Natural killer cell treated with Interleukin-12 subunit alpha and Interleukin-12 subunit beta and Interleukin-15 and Interleukin-18, amount 100 ng/mL, for 72 hours (primary cell): ENCODE measurements at places on chromosomes 1 and 21. TPM values are rescaled to one million over a fixed set of nuclear protein-coding genes. Genes with fewer than 3 reads are reported as not detected.
A peak's percentile ranks its signal among the peaks of the same experiment; 100 is the strongest.

Gene HMGCS2
- total RNA-seq = not detected

Gene SUSD4
- not detected for total RNA-seq

Gene PGBD5
- total RNA-seq = not detected

Gene PAQR6
- total RNA-seq = 9.5 TPM

Gene MNDA
- not detected for total RNA-seq

Gene COL6A1
- total RNA-seq = not detected

Gene NTRK1
- 8.1 TPM for total RNA-seq

Gene RPS27
- total RNA-seq = 370 TPM

Gene HCRTR1
- not detected for total RNA-seq

Gene GJC2
- 2.1 TPM for total RNA-seq

Gene CHI3L2
- 30.6 TPM for total RNA-seq

Gene GJA4
- total RNA-seq = 0.86 TPM

DNA sequence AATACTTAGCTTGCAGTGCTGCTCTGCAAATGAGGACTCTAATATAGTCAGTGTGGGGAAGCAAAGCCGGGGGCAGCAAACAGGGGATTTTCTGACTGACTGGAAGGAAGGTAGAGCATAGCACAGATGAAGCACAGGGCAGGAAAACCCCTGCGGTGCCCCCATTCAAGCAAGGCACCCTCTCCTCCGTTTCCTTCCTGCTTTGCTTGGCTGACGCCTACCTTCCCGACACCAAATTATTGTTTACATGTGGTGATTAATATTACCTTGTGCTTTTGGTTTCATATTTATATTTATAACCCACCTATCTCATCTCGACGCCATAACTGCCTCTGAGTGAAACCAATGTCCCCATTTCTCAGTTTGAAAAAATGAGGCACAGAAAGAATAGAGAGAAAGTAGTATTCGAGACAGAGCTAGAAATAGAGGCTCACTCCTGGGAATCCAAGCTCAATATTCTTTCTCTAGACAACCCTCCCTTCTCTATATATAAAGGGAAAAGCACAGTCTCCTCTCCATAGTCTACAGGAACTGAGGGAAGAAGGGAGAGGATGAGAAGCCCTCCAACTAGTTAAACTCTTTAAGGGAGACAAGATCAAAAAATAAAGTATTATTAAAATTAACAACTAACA, 41.3 kb downstream of the PIK3C2B start:
- H3K27ac ChIP-seq = peak overlapping the region; percentile 96
- H3K36me3 ChIP-seq = no peaks in the 10 kb centered on the region

DNA sequence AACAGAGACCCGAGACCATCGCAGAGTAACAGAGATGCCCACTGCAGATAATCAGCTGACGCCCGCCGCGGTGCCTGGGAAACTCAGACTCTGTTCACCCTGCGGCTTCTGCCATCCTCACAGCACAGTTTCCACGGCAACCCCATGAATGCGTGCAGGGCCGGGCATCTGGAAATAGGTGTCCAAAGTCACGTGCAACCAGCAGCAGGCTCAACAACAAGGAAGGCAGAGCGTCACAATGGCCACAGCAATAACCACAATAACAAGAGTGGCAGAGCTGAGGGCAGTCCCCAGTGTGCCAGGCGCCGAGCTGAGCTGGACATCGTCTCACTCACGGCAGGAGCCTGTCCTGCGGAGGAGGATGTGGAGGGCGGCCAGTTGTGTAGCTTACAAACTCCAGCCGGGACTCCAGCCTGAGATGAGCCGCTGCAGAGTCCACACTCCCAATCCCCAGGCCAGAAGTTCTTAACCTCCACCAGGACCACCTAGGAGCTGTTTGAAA, 102.0 kb downstream of the CRYAA start:
- H3K4me3 ChIP-seq = no peak overlapping the region
- peaks cover 3% of the 10 kb centered on the region for H3K27me3 ChIP-seq
- no peak overlapping the region for H3K27ac ChIP-seq
- no peaks in the 10 kb centered on the region for H3K4me1 ChIP-seq
- no peak for DNase-seq

- no peaks in the 10 kb centered on the region for H3K36me3 ChIP-seq
- H3K4me3 ChIP-seq = no peak overlapping the region
- H3K4me1 ChIP-seq = no peaks in the 10 kb centered on the region
- H3K27me3 ChIP-seq = peaks cover 22% of the 10 kb centered on the region
- no peak overlapping the region for H3K27ac ChIP-seq
- no peak for DNase-seq
Measured at GRCh38 chr21:42619841-42620240, 33.6 kb upstream of the PDE9A start.

GRCh38 chr1:165628147-165628822, 2.7 kb upstream of the MGST3 start:
- no peak overlapping the region for H3K4me3 ChIP-seq
- no peak for DNase-seq
- H3K27me3 ChIP-seq = peaks cover 10% of the 10 kb centered on the region
- no peak overlapping the region for H3K27ac ChIP-seq

DNA sequence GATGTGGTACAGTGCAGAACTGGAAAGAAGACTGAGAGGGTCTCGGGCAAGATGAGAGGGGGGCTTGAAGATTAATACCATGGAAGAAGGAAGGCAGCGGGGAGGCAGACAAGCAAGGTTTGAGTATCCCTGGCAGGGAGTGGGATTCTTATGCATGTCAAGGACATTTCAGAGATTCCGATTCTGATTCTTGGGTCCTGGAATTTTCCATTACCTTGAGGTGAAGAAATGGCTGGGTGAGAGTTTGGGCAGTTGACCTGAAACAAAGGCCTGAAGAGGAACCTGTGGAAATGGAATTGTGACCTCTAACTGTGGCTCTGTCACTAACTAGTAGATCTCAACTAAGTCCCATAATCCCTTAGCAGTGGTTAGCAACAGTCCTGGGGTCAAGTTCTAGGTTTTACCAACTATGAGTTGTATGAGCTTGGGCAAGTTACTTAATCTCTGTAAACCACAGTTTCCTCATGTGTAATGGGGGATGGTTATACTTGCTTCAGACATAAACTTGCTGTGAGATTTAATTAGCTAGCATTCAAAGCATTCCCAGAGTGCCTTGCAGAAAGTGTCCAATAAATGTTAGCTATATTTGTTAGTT, 8.6 kb upstream of the ACTN2 start:
- peaks cover 39% of the 10 kb centered on the region for H3K27me3 ChIP-seq
- no peak overlapping the region for H3K4me3 ChIP-seq
- no peaks in the 10 kb centered on the region for H3K36me3 ChIP-seq
- no peak overlapping the region for H3K27ac ChIP-seq

DNA sequence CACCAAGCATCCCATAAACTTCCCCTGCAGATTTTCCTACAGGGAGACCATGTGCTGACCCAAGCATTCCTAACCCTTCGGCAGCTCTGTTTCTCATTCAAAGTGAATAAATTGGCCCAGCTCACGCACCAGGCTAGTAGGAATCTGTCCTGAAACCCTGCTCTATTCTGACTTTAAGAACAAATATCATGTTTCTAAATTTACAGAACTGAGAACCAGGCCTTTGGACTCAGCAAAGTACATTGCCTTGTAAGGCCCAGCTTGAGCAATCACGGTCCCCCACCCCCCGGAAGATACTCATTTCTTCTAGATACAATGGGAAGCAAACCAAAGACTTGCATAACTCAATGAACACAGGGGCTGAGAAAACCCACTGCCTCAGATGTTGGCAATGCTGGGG, 160.1 kb upstream of the NFIA start:
- no peak overlapping the region for H3K27ac ChIP-seq
- no peak for DNase-seq
- no peaks in the 10 kb centered on the region for H3K4me1 ChIP-seq
- peaks cover 3% of the 10 kb centered on the region for H3K27me3 ChIP-seq
- H3K4me3 ChIP-seq = no peak overlapping the region

DNA sequence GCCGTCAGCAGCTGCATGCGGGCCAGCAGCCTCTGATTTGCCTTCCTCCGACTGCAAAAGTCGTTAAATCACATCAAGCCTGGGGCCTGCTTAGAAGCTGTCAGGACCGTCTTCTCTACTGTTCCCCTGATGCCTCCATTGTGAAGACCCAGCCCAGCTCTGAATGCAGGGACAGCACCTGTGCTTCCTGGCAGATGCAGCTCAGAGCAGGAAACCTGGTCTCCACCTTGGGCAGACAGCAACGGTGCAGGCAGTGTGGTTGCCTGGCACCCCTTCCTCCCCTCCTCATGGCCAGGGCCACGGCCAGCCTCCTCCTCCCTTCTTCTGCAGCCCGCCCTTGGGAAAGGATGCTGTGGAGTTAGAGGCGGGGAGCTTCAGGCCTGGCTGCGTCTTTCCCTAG, 92.3 kb upstream of the COL6A1 start:
- H3K27me3 ChIP-seq = peaks cover 12% of the 10 kb centered on the region
- peaks cover 26% of the 10 kb centered on the region for H3K4me1 ChIP-seq
- no peak for DNase-seq
- no peak overlapping the region for H3K4me3 ChIP-seq

DNA sequence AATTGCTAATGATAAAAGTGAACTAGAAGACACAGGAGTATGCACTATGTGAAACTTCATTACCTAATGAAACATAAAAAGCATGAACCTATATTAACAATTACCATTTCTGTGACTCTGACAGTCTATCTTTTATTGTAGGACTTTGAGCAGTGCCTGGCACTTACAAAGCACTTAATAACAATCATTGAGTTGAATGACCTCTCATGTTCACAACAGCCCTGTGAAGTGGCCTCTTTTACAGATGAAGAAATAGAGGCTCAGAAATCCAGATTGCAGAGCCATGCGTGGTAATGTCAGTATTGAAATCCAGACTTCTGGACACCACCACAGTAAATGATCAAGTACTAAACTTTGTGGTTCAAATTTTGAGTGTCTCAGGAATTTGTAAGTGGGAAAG, 326.4 kb downstream of the NTNG1 start:
- no peaks in the 10 kb centered on the region for H3K36me3 ChIP-seq
- no peak overlapping the region for H3K27ac ChIP-seq
- no peaks in the 10 kb centered on the region for H3K4me1 ChIP-seq
- H3K27me3 ChIP-seq = peaks cover 47% of the 10 kb centered on the region
- no peak overlapping the region for H3K4me3 ChIP-seq

GRCh38 chr1:66292944-66293343, 241.0 kb upstream of the SGIP1 start:
- no peak overlapping the region for H3K4me3 ChIP-seq
- H3K27ac ChIP-seq = no peak overlapping the region
- peaks cover 4% of the 10 kb centered on the region for H3K27me3 ChIP-seq

- no peaks in the 10 kb centered on the region for H3K4me1 ChIP-seq
- no peaks in the 10 kb centered on the region for H3K36me3 ChIP-seq
- no peak for DNase-seq
- H3K4me3 ChIP-seq = no peak overlapping the region
Measured at GRCh38 chr1:152673016-152673415, 2.1 kb upstream of the LCE2C start.

- no peak overlapping the region for H3K4me3 ChIP-seq
- H3K27me3 ChIP-seq = no peaks in the 10 kb centered on the region
- no peak for DNase-seq
- peaks cover 7% of the 10 kb centered on the region for H3K36me3 ChIP-seq
Measured at GRCh38 chr1:43443197-43443946, 10.4 kb downstream of the HYI start.

DNA sequence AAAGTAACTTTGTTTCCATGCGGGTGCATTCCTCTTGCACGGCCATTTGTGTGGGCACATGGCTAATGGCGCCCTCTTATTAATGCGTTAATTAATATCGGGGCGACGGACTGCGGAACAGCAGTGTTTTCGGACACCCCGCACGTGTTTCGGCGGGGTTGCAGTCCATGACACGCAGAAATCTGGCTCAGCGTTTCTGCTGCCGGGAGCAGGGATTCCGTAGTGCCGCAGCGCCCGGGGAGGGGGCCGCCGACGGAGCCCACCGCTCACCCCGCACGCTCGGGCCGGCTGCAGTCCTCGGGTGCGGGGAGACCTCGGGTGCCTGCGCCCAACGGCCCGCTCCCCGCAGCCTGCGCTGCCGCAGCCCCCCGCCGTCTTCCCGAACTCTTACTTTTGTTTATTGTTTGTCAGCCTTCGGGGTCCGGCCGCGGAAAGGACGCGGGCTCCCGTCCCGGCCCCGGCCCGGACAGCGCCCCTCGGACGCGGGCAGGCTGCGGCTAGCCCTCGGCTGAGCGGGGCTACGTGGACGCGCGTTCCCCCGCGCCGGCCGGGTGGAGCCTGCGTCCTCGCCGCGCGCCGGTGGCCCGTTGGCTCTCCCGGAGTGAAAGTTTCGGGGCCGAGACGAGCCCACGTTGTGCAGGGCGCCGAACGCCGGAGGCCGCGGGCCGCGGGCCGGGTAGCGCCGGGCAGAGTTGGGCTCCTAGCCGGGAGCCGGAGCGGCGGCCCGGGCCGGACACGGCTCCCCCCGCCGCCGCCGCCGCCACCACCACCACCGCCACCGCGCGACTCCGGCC, 849 bp downstream of the NFIA start:
- peaks cover 42% of the 10 kb centered on the region for H3K4me1 ChIP-seq
- peak overlapping the region; percentile 93 for H3K4me3 ChIP-seq
- H3K27ac ChIP-seq = peak overlapping the region; percentile 62
- no peak for DNase-seq

DNA sequence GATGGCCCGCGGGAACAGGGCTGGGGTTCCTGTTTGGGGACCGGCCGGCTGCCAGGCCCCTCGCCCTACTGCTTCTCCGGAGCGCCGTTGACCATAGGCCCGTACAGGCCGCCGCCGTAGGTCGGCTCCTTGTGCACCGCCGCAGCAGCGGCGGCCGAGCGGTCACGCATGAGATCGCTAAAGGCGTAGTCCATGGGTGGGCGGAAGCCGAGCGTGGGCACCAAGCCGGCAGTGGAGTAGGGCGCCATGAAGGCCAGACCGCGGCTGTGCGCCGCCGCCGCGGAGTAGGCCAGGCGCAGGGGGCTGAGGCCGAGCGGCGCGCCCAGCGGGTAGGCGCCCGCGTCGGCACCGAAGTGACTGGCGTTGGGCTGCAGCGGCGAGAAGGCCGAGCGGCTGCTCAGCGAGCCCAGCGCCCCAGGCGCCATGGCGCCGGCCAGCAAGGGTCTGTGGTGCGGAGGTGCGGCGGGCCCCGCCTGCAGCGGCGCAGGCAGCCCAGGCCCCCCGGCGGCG, 4.6 kb downstream of the DMRTA2 start:
- peaks cover 35% of the 10 kb centered on the region for H3K4me1 ChIP-seq
- no peak overlapping the region for H3K4me3 ChIP-seq
- peaks cover 52% of the 10 kb centered on the region for H3K27me3 ChIP-seq
- peaks cover 12% of the 10 kb centered on the region for H3K36me3 ChIP-seq

GRCh38 chr1:165894591-165894990, 67.2 kb downstream of the UCK2 start:
- H3K36me3 ChIP-seq = peaks cover 12% of the 10 kb centered on the region
- DNase-seq = no peak
- H3K4me3 ChIP-seq = no peak overlapping the region
- no peaks in the 10 kb centered on the region for H3K27me3 ChIP-seq
- no peak overlapping the region for H3K27ac ChIP-seq
- H3K4me1 ChIP-seq = peaks cover 26% of the 10 kb centered on the region

DNA sequence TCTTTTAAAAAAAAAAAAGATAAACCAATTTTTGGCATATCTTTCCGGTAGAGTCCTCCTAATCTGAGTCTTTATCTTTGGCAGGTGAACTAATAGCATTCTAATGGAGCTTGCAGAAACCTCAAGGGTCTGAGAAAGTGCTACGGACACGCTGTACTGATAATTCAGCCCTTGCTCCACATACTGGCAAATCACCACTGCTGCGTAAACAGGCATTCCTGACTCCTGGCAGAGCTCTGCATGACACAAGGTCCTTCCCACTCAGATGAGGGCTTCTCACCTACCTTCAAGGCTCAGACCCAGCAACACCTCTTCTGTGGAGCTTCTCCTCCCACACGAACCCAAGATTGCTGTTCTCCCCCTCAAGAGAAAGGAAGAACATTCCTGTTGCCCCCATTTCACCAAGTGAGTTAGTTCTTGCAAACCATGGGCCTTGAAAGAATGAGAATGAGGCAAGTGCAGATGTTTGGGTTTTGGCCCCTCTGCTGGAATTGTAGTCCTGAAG, 48.0 kb downstream of the LYST start:
- peak overlapping the region; percentile 50 for H3K27ac ChIP-seq
- H3K36me3 ChIP-seq = peaks cover 4% of the 10 kb centered on the region
- no peaks in the 10 kb centered on the region for H3K27me3 ChIP-seq
- peaks cover 37% of the 10 kb centered on the region for H3K4me1 ChIP-seq
- H3K4me3 ChIP-seq = no peak overlapping the region
- DNase-seq = no peak
